Spinal cord (tissue), 10 donors: ENCODE measurements at places on chromosomes 6 and 20. TPM values are rescaled to one million over a fixed set of nuclear protein-coding genes. Genes with fewer than 3 reads are reported as not detected.

GRCh38 chr6:1039191-1039590, 272.7 kb upstream of the FOXQ1 start:
- DNase-seq, result no peak

TRIM15 gene
- total RNA-seq, result not detected

DNA sequence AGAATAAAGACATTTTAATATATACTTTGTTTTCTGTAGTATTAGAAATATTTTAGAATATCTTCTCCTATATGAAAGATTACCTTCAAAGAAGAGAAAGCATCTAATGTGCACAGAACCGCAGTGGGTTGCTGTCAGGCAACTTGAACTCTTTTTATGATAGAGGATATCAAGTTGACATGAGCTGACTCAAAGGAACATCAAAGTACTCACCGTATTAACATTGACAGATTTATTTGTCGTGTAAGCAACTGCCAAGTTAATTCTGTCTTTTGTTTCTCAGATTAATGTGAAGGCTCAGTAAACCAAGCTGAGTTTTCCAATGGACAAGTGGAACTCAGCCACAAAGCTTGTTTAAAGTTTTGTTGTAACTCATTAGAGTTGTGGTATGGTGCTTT, 2.2 kb upstream of the GINM1 start:
- DNase-seq, result no peak

- no peak for DNase-seq
These were observed 42.1 kb downstream of the LYRM2 start for GRCh38 chr6:89596484-89596883.

RAET1E gene
- total RNA-seq, result 1.0 TPM

RAD21L1 gene
- 0.10 TPM for total RNA-seq

DXO gene
- 7.9 TPM for total RNA-seq

DNA sequence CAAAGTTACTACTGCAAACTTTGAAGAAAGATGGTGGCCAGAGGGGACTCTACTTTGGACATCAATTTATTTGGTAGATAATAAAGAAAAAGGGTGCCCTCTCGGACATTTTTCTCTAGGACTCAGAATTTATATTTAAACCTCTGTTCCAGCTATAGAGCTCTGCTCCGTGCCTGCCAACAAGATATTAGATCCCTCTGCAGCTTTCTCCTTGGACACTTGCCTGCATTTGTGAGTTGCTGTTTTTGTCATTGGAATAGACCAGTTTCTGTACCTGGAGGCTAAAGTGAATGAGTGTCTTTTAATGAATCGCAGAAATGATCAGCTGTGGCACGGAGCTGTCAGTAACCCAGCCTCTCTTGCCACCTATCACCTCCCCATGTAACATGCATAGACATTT, 253.5 kb downstream of the NRN1 start:
- no peak for DNase-seq

GRCh38 chr6:56076033-56076432, 171.3 kb downstream of the COL21A1 start:
- DNase-seq, result no peak

VAPB gene
- total RNA-seq, result 26.1 TPM

DNA sequence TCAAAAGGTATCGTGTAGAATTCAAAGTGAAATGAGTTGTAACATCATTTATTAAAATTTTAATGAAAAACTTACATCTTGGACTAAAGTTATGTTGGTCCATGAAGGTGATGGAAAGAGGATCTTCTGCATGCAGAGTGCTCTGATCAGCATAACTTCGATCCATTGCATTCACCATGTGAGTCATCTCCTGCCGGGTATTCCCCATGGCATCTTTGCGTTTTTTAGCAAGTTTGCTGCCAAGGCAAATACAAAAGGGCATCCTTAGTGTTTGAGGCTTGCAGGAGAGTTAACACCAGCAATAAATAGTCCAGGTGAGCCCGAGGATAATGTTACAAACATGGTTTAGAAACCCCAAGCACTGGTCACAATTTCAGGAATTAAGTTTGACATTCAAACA, 104.2 kb upstream of the THEMIS start:
- DNase-seq, result no peak

- no peak for DNase-seq
These were observed 216.5 kb upstream of the FLRT3 start for GRCh38 chr20:14553774-14554534.

DNA sequence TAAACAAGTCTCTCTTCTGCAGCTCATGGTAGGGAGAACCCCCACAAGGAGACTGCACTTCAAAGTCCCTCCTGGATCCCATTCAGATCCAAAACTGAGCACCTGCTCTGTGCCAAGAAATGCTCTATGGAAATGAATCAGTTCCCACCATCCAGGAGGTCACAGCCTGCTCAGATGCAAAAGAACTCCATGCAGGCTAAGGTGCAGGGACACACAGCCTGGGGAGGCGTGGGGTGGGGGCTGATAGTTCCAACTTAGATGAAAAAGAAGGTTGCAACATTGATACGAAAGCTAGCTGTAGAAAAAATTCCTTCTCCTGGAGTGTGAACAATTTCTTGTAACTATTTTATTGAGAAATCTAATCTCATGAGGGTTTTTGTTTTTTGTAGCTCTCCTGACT, 111.0 kb upstream of the TMEM170B start:
- DNase-seq, result no peak

GRCh38 chr6:110960014-110960390, 1.5 kb downstream of the GTF3C6 start:
- no peak for DNase-seq

GRCh38 chr6:53960311-53960710, 150.9 kb upstream of the MLIP start:
- DNase-seq, result no peak

BPIFB2 gene
- total RNA-seq, result 0.11 TPM

DNA sequence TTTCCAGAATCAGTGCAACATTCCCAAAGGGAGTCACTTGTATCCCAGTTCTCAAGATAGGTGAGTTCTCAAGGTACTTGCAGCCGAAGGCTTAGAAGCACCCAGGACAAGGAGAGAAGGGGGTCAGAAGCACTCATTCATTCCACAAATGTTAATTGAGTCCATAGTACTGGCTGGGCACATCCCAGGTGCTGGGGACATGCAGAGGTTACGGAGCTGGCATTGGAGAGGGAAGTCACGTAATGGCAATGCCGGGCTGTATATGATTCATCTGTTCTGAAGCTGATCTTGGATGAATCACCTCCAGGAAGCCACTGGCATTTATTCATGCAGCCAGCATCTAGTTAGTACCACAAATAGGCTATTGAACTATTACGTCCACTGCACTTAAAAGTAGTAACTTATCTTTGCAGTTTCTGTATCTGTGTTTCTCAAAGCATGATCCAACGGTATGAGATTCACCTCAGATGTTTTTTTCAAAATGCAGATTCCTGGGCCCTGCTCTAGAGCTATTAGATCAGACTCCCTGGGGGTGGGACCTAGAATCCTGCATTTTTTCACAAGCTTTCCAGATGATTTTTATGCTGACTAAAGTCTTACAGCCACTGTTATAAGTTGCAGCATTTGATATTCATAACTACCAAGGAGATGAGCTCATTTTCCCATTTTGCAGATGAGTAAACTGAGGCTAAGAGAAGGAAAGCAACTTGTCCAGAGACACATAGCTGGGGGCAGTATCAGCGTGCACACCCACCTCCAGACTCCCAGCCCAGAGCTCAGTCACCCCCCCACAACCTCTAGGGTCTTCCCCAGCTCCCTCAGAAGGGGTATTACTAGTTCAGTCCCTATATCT, 44.1 kb upstream of the ID1 start:
- no peak for DNase-seq

PRDM13 gene
- total RNA-seq, result 1.7 TPM

PBOV1 gene
- not detected for total RNA-seq

MAP3K7 gene
- 29.1 TPM for total RNA-seq

NINL gene
- 13.1 TPM for total RNA-seq

GRCh38 chr6:139655783-139656705, 281.6 kb upstream of the CITED2 start:
- DNase-seq, result no peak

PTK7 gene
- total RNA-seq, result 43.7 TPM

- no peak for DNase-seq
These were observed 82.5 kb downstream of the PREX1 start for GRCh38 chr20:48745330-48745729.

CMTR1 gene
- 46.9 TPM for total RNA-seq

GRCh38 chr20:23027721-23028120, 7.4 kb upstream of the SSTR4 start:
- no peak for DNase-seq

GRCh38 chr6:9126878-9127560, 691.7 kb upstream of the SLC35B3 start:
- DNase-seq, result no peak

DNA sequence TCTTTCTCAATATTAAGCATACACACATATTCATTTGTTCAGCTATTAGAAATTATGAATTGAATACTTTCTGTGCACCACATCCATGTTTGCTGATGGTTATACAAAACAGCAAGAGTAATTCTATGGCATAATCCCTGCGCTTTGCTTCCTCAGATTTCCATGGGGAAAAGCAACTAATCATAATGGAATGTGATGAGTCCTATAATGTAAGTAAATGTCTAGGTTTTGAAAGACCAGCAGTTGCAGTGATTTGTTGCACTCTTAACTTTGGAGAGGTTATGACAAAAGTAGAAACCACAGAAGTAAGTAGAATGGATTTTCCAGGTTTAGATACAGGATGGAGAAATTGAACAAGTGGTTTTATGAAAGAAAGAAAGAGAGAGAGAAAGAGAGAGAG, 652.1 kb downstream of the CBLN4 start:
- DNase-seq, result no peak

- no peak for DNase-seq
These were observed 860 bp downstream of the DEFB124 start for GRCh38 chr20:31474097-31474436.

DNA sequence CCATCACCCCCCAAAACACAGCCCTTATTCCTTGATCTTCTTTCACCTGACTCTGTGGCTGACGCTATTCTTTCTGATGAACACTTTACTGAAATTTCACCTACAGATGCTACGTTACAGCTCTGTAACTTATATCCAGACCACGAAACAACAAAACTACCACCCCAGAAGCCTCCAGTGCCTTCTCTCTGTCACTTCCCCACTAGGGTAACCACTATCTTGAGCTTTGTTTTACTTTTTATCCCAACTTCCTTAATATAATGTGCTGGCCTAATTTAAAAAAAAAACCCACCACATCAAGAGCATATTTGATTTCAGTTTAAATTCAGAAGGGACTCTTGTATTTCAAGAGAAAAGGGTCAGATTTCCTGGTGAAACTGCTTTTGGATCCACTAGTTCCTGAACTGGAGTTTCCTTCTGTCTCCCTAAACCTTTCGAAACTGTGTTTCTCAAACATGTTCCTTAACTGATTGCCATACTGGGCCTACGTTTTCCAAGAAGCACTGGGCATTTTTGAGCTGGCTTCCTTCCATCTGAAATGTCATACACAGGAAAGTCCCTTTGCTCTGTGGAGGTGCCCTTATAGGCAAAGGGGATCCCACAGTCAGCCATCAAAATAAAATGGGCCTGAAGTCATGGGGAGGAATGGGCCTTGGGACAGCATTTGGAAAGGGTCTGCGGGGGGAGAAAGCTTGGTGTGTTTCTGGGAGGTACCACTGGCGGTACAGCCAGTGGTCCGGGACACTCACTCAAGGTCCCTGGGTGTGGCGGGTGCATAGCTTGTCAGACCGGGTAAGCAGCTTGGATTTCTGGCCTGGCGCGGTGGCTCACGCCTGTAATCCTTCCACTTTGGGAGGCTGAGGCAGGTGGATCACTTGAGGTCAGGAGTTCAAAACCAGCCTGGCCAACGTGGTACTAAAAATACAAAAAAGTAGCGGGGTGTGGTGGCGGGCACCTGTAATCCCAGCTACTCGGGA, 25.8 kb upstream of the RTF2 start:
- DNase-seq, result no peak

- no peak for DNase-seq
These were observed 8.2 kb upstream of the MTHFD1L start for GRCh38 chr6:150857062-150857944.

- DNase-seq, result no peak
These were observed 7.8 kb downstream of the PANK2 start for GRCh38 chr20:3896853-3897583.

DNA sequence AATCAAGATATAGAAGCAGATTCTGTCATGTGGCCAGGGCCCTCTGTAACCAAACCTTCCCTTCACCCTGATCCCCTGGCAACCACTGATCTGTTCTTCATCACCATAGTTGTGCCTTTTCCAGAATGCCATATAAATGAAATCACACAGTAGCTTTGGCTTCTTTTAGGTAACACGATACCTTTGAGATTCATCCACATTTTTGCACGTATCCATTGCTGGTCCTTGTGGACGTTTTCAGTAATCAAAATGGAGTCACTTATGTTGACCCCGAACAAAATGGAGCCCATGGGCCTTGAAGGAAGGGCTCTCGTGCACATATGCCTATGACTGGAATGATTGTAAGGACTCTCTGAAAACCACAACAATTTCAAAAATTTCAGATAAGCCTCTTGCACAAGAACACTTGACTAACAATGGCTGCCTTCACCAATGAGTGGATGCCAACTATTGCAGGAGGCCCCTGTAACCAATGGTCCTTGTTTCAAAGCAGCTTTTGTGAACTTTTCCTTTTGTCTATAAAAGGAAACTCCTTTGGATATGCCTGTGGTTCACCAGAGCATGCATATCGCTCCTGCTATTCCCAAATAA, 84.3 kb upstream of the RALY start:
- DNase-seq, result peak; percentile 20

ETV7 gene
- total RNA-seq, result 0.40 TPM

GRCh38 chr6:72861935-72862432, 240.1 kb downstream of the KCNQ5 start:
- DNase-seq, result no peak

PAX1 gene
- 0.20 TPM for total RNA-seq

GRCh38 chr6:136127873-136128272, 122.2 kb downstream of the MTFR2 start:
- DNase-seq, result peak; percentile 57

ECT2L gene
- total RNA-seq, result 0.89 TPM

- no peak for DNase-seq
These were observed 44.3 kb downstream of the TM9SF4 start for GRCh38 chr20:32153771-32154170.

DNA sequence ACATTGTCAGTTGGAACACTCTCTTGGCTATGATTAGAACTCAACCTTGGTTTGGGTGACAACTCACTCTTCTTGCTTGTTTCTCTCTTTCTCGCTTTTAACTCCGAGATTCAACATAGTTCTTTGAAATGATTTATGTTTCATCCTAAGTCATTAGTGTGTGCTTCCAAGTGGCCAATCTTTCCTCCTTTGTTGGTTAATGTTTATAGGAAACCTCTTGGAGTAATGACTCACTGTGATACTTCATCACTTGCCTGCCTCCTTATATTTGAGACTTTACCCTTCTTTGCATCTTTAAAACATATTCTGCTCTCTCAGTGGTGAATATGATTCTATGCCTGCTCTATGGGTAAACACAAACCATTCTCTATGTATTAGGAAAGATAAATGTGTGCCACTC, 279.7 kb upstream of the FLRT3 start:
- no peak for DNase-seq
